ENCODE measurements at places on chromosomes 2 and 18. TPM values are rescaled to one million over a fixed set of nuclear protein-coding genes. Genes with fewer than 3 reads are reported as not detected.

GRCh38 chr2:7709907-7710306, 792.7 kb downstream of the RNF144A start:
- DNase-seq: no peak

GRCh38 chr2:84494070-84494469, 22.2 kb upstream of the DNAH6 start:
- no peak for DNase-seq

- DNase-seq: no peak
Measured at GRCh38 chr2:45518546-45518945, 92.5 kb downstream of the SRBD1 start.

- no peak for DNase-seq
Measured at GRCh38 chr2:6627316-6627715, 238.4 kb downstream of the CMPK2 start.

DNA sequence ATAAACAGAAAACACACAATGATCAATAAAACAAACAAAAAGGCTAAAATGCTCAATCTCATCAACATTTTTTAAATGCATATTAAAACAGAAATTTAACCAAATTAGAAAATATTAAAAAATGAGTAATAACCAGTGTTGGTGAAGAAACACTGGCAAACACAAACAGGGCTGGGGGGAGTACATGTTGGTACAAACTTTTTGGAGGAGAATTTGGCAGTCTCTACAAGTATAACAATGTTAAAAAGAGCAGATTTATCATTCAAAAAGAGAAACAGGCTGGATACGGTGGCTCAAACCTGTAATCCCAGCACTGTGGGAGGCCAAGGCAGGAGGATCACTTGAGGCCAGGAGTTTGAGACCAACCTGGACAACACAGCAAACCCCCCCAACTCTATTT, 13.9 kb downstream of the MOB1A start:
- DNase-seq: no peak

DNA sequence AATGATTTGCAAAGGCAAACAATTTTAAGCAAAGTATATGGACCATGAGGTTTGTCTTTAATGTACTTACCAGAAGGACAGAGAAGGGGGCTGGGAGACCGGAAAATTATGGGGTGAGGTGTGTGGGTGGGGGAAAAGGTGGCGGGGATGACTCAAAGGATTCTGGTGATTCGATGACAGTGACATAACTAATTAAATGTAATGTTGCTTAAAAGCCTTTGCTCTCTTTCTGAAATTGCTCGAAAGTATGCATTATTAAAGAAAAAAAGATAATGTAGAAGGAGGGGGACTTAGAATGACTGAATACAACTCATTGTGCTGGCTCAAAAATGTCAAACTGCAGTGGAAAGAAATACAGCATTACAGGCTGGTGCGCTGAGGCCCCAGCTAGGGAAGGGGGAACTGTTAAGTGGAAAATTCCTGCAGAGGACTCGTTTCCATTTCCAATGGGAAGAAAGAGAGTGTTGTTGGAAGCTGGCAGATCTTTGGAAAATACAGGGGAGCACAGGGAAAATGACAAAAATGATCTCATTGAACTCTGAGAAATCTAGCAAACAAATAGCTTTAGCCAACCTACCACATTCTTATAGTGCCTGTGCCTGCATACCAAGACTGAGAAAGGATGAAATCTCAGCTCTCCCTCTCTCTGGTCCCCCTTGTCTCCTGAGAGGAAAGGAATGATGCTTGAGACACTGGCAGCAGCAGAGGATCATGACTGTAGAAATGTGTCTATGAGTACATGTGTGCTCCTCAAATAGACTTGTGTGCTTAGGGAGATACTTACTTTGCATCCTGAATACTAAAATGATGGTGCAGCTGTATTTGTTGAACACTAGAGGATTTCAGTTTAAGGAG, 632.4 kb downstream of the NYAP2 start:
- DNase-seq: no peak

GRCh38 chr2:45404807-45405297, 206.2 kb downstream of the SRBD1 start:
- no peak for DNase-seq

- no peak for DNase-seq
Measured at GRCh38 chr18:24064391-24065100, 50.0 kb downstream of the TTC39C start.

- no peak for DNase-seq
Measured at GRCh38 chr2:17306706-17307105, 211.5 kb downstream of the RAD51AP2 start.

- DNase-seq: no peak
Measured at GRCh38 chr2:22604136-22604535, 780.8 kb upstream of the KLHL29 start.

- DNase-seq: no peak
Measured at GRCh38 chr2:201957091-201957490, 76.6 kb upstream of the FZD7 start.

DNA sequence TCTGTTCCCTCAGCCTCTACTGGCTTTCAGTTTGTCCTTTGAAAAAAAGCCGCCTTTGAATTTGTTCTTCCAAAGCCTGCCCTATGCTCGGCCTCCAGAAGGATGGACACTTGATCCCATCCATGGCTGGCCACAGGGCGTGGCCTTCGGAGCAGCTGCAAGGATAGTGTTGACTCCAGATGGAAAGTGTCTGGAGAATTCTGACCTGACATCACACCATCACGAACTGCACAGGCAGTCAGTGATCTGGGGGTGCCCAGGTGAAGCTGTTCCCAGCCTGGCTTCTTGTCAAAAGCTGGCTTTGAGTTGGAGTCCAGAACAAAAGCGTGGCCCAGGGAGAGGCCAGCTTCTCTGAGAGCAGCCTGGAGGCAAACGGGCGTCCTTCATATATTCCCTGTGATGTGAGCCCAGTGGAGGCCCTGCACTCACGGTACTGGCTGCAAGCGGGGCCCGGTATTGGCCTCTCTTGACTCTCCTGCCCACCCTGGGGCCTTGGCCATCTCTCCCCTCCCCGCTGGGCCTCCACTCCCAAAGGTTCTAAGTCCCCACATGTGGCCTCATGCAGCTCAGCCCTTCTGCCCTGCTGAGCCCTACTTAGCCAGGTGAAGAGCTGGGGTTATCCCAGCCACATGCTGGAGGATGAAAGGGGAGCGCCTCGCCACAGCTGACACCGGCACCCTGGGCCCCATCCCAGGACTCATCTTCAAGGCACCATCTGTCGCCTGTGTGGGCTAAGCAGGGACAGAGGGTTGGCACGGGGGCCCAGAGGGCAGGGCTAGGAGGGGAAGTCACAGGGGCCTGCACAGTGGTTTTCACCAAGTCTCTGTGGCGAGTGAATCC, 20.4 kb upstream of the ATOH8 start:
- DNase-seq: no peak

DNA sequence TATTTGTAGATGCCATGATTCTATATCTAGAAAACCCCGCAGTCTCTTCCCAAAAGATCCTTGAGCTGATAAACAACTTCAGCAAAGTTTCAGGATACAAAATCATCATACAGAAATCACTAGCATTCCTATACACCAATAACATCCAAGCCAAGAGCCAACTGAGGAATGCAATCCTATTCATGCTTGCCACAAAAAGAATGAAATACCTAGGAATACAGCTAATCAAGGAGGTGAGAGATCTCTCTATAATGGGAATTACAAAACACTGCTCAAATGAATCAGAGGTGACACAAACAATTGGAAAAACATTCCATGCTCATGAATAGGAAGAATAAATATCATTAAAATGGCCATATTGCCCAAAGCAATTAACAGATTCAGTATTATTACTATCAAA, 551.4 kb upstream of the SLC39A10 start:
- DNase-seq: no peak

DNA sequence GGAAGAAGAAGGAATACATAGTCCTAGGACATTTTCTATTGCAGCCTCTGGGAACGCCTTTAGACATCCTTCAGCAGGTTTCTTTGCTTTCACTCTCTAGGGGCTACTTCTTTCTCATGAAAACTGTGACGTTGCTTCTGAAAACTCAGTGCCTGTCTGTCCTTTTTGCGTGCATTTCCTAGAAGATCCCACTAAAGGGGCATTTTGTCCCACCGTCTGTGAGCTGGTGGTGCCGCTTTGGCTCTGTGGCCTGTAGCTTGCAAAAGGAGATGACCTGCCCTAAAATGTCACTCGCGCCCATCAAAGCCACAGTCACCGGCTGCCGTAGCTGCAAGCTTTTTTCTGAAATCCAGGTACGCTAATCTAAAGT, 579 bp downstream of the STAT4 start:
- no peak for DNase-seq

DNA sequence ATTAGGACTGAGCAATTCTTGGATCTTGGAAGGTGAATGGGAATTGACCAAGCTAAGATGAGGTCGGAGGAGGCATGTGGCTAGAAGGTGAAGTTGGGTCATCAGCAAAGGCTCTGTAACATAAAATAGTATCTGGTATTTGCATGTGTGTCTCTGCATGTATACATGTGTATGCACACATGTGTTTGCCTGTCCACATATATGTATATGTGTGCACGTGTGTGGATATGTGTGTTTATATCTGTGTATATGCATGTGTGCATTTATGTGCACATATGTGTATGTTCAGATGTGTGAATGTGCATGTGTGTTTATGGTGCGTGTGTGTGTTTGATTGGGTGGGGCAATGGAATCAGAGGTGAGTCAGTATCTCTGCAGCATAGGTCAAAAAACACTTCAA, 664.3 kb downstream of the CNTNAP5 start:
- DNase-seq: no peak

GRCh38 chr2:128319631-128320191, 1.0 kb upstream of the HS6ST1 start:
- DNase-seq: no peak

GRCh38 chr2:8677646-8678592, 3.9 kb upstream of the ID2 start:
- DNase-seq: no peak

DNA sequence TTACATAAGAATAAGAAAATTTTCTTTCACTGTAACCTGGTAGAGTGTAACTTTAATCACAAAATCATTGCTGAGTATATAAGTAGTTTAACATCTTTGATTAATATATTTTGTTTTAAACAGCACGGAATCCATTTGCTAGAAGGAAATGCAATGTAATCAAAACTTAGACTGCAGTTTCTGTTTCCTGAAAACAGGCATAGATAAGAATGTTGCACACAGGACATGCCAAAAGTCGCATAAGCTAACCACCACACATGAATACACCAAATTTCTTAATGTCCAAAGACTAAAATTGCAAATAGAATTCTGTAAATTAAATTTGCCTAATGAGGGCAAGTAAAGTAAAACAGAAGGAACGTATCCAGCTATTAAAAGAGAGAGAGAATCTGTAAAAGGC, 51.0 kb upstream of the SERPINB2 start:
- no peak for DNase-seq

DNA sequence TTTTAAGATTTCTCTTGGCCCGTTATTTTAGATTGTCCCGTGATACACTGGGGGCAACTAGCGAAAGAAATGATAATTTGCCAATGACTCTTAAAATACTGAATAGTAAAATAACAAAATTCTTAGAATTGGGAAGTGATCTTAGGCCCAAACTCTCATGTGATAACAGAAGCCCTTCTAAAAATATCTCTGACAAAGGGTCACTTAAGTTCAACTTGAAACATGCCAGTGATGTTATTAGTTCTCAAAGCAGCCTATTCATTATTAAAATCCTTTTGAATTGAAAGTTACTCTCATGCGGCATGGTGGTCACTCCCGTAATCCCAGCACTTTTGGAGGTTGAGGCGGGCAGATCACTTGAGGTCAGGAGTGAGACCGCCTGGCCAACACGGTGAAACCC, 920.9 kb downstream of the NRXN1 start:
- no peak for DNase-seq

DNA sequence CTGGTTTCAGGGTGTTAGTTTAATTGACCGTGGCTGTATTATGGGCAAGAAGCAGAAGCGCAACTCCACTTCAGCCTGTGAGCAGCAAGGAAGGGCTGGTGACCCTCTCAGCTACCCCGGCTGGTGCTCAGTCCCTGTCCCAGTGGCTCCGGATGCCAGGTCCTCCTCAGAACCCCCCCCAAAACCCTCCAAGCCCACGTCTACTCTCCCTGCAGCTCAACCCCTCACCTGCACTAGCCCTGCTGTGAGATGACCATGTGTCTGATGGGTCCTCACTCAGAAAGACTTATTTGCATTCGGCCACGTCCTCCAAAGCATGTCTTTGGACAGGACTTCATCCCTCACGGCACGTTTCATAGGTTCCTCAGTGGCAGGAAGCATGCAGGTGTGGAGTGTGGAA, 119.7 kb upstream of the ALKAL2 start:
- no peak for DNase-seq

GRCh38 chr2:148817210-148817708, 57.8 kb upstream of the KIF5C start:
- no peak for DNase-seq

DNA sequence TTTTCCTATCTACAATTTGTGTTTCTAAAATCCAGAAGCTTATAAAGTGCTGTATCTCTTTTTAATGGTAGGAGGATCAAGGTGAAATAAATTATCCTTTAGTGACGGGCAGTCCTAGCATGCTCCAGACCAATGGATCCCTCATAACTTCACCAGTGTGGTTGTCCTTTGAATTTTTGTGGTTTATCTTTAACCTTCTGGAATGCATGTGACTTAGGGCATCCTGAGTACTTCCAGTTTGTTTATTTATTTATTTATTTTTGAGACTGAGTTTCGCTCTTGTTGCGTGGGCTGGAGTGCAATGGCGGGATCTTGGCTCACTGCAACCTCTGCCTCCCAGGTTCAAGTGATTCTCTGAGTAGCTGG, 40.4 kb downstream of the NUP35 start:
- no peak for DNase-seq

- DNase-seq: no peak
Measured at GRCh38 chr2:36333350-36334012, 22.1 kb upstream of the CRIM1 start.

DNA sequence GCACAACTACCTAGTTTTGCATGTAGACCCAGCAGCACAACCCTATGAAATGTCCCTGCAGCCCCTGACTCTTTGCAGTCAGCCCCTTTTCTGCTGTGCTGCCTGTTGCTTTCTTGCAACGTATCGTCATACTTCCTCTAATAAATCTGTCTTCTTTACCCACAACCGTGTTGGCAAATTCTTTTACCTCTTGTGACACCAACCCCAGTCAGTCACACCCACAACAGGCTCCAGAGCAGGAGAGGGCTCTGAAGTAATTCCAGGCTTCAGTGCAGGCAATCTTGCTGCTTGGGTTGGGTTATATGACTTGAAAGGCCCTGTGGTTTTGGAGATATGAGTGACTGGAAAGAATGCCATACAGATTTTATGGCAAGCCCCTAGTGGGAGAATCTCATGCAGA, 79.1 kb upstream of the KCNH7 start:
- DNase-seq: no peak

Gene SCYGR4
- not detected for total RNA-seq

Gene NT5DC4
- not detected for total RNA-seq

Gene ACMSD
- total RNA-seq: not detected

Gene KLHL41
- not detected for total RNA-seq

Gene COL5A2
- 3.3 TPM for total RNA-seq

Gene MYCN
- not detected for total RNA-seq

Gene ARHGEF33
- total RNA-seq: 0.19 TPM

Gene ATG16L1
- 30.6 TPM for total RNA-seq

Gene MSTN
- total RNA-seq: not detected

Gene MPP4
- total RNA-seq: not detected
